Fibroblast of upper back skin (primary cell): ENCODE measurements at places on chromosomes 13 and 19.
A peak's percentile ranks its signal among the peaks of the same experiment; 100 is the strongest.

DNA sequence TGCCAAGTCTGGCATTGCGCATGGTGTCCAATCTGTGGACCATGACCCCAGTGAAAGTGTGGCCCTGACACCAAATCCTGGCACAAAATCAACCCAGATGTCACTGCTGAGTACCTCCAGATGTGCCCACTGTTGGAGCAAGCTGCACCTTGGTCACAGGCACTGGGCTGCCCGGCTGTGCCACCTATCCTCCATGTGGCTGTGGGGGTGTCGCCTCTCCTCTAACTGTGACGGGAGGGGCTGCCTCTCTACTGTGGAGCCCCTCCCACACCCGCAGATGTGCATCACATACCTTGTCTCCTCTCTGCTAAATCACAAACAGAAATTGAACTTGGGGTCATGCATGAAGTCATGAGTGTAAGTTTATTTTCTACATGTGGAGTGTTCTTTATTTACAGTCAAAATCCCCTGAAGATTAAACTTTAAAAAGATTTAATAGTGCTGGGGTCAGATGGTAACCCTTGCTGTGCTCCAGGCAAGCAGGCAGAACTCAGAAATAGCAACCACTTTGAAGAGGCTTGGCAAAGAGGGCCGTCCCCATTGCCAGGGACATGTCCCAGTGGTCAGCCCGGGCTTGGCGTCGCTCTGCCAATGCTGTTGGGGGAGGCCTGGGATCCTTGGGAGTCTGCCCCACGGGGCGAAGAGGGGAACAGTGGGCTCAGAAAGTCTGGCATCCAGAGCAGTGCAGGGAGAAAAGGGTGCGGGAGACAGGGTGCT lies 46.4 kb upstream of the ZNF536 start:
- DNase-seq: no peak

DNA sequence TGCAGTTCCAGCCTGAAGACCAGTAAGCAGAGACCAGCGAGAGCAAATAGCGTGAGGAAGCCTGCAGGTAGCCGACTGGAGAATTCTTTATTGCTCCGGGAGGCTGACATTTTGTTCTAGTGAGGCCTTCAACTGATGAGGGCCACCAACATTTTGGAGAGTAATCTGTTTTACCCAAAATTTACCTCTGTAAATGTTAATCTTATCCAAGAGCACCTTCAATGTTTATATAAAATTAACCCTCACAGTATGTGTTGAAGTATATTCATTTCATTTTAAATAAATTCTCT lies 546.4 kb upstream of the SLITRK5 start:
- DNase-seq: no peak

DNA sequence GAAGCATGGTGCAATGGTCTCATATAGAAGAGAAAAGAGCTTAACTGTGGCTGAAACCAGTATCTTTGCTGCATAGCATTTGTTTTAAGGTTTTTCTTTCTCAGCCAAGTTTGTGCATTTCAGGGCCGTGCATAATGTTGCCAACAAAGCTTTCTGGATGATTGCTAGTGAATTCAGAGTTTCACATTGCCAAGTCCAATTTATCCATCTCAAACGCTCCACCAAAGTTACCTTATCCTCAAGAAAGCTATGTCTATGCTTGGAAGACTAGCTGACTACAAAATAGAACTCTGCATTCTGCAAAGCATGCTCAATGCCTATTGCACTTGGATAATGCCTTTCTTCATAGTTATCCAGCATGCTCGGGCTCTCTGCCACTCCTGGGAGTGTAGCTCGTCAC lies 535.8 kb upstream of the SGCG start:
- DNase-seq: no peak

GRCh38 chr19:10149427-10149826 lies 29.7 kb upstream of the EIF3G start:
- DNase-seq: no peak

DNA sequence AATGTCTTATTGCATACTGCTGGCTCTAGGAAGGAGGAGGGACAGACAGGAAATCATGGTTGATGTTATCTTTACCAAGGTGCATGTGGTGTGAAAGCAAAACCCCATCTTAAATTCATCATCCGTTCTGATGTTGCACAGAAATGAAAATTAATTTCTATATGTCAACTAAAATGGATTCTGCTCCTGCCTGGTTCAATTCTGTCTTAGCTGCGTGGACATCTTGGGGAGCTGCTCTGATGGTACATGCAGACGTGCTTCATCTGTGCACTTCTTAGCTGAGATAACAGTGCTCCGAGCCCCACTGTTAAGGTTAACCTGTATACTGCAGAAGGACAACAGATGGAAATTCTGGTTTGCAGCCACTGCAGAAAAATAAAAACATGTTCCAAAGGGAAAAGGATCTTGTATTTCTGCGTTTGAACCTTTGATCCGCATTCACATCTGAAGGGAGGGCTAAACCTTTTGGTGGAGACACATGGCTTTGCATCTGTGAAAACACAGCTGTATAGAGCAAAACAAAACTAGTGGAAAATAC lies 155.6 kb downstream of the TM9SF2 start:
- no peak for DNase-seq

- DNase-seq: no peak
These were observed 169.8 kb downstream of the ATP8A2 start for GRCh38 chr13:25541434-25542123.

DNA sequence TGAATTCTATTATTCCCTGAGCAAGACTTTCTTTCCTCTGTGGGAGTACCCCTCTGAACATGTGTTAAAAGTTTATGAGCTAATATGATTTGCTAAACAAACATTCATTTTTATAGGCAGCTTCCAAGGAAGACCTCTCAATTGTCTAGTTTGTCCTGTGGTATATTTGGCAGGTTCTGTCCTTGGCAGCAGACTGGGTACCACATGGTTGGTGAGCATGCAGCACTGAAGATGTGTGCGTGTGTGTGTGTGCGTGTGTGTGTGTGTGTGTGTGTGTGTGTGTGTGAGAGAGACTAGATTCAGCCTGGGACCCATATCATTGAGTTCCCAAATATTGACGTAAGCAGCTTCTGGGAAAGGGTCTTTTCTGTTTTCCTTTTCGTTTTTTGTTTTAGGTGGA lies 24.0 kb downstream of the FGF9 start:
- no peak for DNase-seq

DNA sequence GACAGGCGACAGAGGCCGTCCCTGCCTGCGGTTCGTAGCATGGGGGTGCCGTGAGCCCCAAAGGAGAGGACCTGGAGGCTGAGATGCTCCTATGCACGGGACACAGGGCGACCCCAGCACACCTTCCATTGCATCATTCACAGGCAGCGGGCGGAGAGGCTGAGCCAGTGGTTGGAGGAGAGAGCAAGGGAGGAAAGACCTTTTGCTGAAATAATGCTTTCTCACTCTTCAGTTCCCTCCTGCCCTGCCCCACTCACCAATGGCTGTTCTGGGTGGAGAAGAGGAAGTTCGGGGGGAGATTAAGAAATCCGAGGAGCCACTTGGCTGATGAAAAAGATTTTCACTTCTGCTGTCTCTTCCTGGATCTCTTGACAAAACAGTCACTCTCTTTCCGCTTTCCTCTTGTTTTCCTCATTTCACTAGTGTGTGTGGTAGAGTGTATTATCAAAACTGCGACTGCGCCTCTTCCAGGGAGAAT lies at the start of gene NLRP12:
Gene NLRP12 (minus strand): TSS at position 181 of the 478 bp plus-strand sequence. CDS start 140 bp downstream, at position 41.
- no peak for DNase-seq

- peak; percentile 70 for DNase-seq
These were observed 79.4 kb downstream of the SLC15A1 start for GRCh38 chr13:98672947-98673613.

DNA sequence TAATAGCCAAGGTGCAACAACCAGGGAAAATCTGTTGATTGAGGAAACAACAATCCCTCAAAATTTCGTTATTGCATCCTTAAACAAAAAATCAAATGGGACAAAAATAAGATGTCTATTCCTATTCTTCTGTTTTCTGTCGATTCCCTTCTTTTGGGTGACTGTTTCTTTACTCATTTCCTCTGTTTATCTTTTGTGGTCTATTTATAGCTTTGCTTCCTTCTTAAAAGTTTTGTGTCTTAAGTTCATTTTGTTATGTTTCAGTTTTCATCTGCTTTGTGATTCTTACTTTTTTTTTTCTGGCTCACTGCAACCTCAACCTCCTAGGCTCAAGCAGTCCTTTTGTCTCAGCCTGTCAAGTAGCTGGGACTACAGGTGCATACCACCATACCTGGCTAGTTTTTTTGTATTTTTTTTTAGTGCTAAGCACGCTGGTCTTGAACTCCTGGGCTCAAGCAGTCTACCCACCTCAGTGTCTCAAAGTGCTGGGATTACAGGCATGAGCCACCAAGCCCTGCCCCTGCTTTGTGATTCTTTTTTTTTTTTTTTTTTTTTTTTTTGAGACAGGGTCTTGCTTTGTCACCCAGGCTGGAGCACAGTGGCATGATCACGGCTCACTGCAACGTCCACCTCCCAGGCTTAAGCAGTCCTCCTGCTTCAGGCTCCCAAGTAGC lies 10.4 kb downstream of the ZNF146 start:
- peak; percentile 11 for DNase-seq

- no peak for DNase-seq
These were observed 13.3 kb downstream of the KATNAL1 start for GRCh38 chr13:30294004-30294403.

GRCh38 chr19:19053508-19054314 lies 10.1 kb upstream of the SLC25A42 start:
- peak; percentile 45 for DNase-seq

DNA sequence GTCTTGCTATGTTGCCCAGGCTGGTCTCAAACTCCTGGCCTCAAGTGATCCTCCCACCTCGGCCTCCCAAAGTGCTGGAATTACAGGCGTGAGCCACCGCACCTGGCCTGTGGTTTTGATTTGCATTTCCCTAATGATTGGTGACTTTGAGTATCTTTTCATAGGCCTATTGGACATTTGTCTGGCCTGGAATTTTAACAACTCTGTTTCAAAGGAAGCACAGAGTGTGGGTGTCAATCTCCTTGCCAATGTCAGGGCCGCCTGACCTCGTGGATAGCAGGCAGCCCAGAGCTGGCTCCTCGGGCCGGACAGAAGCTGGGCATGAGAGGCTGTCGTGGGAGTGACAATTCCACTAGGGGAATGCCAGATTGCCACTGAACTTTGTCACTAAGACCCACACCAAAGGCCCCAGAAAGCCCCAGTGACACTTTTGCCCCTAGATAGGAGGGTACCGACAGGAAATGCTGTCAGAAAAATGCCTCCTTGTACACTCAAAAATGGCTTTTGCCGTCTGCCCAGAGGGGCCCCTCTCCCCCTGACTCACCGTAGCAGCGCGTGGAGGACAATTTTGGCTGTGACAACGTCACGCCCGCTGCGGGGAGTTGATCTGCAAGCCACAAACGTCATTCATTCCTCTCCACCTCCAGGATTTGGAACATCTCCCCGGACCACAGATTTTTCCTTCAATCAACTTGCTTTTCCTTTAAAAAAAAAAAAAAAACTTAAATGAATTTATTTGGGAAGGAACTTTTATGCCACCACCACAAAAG lies 11.7 kb upstream of the ADGRE5 start:
- DNase-seq: peak; percentile 67

DNA sequence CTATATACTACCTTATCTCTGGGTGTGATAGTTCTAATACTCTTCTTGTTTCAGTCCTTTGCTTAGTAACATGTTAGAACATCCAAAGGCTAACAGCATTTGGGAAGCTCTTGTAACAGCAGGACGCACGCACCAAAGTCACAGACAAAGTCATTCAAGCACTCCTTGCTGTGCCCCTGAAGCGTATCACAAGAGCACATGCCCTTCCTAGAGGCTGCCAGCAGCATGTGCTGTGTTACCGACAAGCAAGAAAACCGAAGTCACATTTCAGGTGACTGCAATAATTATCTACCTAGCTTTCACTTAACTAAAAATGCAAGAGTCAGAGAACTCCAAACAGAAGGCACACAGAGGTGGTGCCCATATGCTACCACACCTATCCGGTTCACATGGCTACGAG lies 194.1 kb downstream of the KLF12 start:
- DNase-seq: no peak
